ENCODE measurements at places on chromosomes 2 and 18.

- no peak for DNase-seq
Measured at GRCh38 chr2:151729837-151730236, 4.4 kb downstream of the NEB start.

- DNase-seq: peak; percentile 37
Measured at GRCh38 chr2:167212014-167212648, 323.9 kb downstream of the XIRP2 start.

GRCh38 chr18:59718108-59718463, 20.9 kb upstream of the CCBE1 start:
- no peak for DNase-seq

DNA sequence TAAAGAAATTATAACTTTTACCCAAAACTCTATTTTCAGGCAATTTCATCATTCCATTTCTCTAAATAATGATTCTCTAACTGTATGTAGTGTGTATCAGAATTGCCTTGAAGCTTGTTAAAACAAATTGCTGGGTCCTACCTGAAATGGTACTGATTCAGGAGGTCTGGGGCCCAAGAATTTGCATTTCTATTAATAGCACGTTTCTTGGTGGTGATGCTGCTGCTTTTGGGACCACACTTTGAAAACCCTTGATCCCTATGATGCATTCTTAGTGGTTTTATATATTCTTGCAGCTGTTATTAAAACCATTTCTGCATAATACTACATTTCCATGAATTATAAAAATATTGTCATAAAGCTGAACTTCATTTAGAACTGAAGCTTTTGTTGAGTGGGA, 140.7 kb downstream of the NCK2 start:
- no peak for DNase-seq

- DNase-seq: no peak
Measured at GRCh38 chr2:129006135-129006886, 687.6 kb upstream of the HS6ST1 start.

GRCh38 chr2:40935349-40935748, 483.5 kb upstream of the SLC8A1 start:
- no peak for DNase-seq

- no peak for DNase-seq
Measured at GRCh38 chr18:59460072-59460420, 101.0 kb upstream of the LMAN1 start.

GRCh38 chr18:75875559-75875958, 448.1 kb upstream of the SMIM21 start:
- DNase-seq: no peak
